Occipital lobe (tissue), 3 donors: ENCODE measurements at places on chromosomes 11 and 22. TPM values are rescaled to one million over a fixed set of nuclear protein-coding genes. Genes with fewer than 3 reads are reported as not detected.

- DNase-seq, result no peak
These were observed 17.4 kb downstream of the LRFN4 start for GRCh38 chr11:66874232-66874631.

DNA sequence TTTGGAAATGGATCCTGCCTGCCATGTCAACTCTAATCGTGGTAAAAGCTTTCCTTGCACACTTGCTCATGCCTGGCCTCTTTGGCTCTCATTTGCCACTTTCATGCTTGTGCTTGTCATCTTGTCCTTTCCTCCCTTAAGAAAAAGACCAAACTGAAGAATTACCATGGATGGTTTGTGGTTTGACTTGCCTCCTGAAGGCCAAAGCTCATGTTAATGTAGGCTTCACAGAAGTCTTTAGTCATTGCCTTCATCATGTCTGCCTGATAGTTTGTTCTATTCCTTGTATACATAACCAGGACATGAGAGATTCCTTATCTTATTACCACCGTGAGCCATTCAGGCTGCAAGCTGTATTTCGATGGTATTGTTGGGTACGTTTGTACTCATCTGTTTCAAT is 17.3 kb downstream of the TEAD1 start:
- no peak for DNase-seq

GRCh38 chr11:36409152-36409816 is 100.8 kb downstream of the TRAF6 start:
- no peak for DNase-seq

GRCh38 chr11:8340296-8340695 is 76.6 kb upstream of the LMO1 start:
- DNase-seq, result no peak

DNA sequence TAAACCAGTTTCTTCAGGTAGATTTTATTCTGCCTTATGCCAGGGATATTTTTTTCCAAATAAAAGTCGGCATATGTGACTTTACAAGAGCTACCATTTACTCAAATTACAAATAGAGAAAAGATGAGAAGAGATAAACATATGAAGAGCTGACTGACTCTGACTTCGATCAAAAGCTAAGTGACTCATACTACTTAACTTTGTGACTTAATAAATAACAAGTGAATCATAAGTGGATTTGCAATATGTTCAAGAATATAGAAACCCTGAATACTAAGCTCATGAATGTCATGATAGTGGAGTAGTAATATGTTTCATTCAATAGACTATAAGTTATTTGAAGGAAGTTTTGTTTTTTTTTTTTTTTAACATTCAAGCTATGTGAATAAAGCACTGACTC is 130.5 kb upstream of the ANO3 start:
- no peak for DNase-seq

GRCh38 chr11:45147017-45147728 is 734 bp downstream of the PRDM11 start:
- peak; percentile 91 for DNase-seq

DNA sequence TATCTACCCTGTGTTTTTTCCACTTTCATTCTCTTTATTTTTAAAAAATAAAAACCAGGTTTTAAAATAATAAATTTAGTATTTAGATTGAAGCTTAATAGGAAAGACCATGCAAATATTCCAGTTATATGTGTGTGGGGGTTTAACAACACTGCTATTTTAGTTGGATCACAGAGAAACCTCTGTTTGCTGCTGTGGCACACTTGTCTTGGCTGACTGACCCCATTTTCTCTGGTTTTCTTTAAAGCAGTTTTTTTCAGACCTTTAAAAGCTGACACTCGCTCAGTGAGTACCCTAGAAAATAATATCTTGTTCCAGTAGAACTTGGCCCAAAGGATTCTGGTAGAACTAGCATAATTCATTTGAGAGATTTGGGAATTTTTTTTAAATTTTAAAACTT is 31.6 kb downstream of the ACER3 start:
- no peak for DNase-seq

DNA sequence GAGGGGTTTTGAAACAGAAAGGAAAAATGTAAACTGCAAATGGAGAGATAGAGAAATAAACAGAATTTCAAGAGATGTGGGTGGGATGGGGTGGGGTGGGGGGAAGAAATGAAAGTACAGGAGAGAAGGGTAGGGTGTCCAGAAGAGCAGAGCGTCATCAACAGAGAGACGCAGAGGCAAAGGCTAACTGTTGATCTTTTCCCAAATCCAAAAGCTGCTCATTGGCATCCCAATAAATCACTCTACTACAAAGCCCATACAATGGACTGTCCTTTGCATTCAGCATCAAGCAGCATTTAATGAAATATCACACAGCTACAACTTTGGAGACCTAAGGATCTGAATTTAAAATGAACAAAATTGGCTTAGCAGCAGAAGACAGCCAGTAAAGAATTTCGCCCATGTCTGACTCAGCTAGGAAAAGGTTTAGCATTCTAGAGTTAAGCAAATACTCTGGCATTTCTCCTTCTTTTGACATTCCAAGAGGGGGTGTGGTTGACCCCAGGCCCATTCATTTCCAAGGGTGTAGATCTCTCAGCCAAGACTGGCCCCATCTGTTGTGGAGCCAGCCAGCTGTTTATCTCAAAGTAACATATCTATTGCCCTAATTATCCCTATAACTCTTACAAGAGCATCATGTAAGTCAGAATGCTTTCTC is 1.5 kb downstream of the RAB30 start:
- no peak for DNase-seq

DNA sequence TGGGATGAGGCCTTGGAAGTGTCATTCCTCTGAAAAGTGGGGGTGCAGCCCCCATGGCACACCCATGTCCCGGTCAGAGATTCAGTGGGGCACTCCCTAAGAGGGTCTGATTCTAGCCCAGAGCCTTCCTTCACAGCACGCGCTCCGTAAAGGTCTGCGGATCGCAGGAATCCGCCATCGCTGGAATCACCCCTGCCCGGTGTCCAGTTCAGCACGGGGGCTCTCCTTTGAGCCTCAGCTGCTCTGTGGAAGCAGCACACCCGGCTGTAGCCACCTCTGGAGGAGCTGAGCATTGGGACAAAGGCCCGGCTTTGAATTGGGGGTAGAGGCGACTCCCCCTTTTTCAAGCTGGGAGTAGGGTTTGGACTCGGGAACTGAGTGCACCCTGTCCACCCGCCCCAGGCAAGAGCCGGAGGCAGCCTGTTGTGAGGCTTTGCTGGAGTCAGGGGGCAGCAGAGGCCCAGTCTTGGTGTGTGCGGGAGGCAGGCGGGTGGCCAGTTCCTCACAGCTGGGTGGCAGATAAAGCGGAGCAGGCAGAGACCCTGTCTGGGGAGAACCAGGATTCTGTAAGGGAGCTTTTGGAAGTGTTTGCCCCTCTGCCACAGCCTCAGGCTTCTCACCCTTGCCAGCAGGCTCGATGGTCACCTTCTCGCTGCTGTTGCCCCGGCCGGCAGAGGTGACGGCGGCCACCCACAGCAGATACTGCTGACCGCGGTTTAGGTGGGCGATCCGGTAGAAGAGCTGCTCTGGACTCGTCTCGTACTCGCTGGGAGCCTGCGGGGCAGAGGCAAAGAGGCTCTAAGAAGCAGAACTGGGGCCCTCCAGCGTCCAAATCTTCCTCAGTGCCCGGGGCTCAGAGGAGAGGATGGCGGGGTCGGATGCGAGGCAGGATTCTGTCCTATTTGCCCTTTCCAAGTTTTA is 115.9 kb downstream of the CEP164 start:
- DNase-seq, result peak; percentile 50

- no peak for DNase-seq
These were observed 49.1 kb downstream of the ADAMTS8 start for GRCh38 chr11:130379276-130379675.

GRCh38 chr11:35077709-35078469 is 61.1 kb upstream of the CD44 start:
- DNase-seq, result no peak

DNA sequence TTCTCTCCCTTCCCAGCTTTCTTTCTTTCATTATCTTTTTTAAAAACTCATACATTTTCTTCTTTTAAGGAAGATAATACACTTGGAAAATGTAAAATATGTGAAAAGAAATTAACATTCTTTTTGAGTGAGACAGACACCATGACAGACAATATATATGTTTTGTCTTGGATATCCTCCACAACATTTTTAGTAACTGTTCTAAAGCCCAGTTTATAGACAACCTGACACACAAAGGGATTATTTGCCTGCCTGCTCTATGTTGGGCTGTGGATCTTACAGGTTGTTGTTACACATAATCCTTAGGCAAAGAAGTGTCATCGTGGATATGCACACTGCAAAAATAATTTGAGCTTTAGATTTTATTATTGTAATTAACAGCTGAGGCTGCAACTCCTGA is 301.4 kb upstream of the PDGFD start:
- DNase-seq, result no peak

DNA sequence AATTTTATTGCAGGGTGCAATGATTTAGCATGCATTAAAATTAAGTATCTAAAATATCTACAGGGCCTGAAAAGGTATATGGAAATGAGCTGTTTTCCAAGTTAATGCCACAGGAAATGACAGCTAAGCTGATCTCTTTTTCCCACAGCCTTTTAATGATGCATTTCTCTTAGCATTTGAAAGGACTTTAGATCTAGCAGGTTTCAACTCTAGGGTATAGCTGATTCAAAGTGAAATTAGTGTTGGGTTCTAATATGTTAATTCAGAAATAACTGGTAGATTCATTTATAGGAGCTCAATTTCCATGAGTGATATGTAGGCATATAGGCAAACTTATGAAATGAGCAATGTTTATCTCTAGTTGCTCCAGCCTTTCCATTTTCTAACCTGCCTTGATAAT is 274.2 kb downstream of the CASP12 start:
- no peak for DNase-seq

- DNase-seq, result no peak
These were observed 92.5 kb downstream of the APIP start for GRCh38 chr11:34823639-34824038.

GRCh38 chr11:126592496-126593410 is 237.3 kb downstream of the ST3GAL4 start:
- DNase-seq, result no peak

DNA sequence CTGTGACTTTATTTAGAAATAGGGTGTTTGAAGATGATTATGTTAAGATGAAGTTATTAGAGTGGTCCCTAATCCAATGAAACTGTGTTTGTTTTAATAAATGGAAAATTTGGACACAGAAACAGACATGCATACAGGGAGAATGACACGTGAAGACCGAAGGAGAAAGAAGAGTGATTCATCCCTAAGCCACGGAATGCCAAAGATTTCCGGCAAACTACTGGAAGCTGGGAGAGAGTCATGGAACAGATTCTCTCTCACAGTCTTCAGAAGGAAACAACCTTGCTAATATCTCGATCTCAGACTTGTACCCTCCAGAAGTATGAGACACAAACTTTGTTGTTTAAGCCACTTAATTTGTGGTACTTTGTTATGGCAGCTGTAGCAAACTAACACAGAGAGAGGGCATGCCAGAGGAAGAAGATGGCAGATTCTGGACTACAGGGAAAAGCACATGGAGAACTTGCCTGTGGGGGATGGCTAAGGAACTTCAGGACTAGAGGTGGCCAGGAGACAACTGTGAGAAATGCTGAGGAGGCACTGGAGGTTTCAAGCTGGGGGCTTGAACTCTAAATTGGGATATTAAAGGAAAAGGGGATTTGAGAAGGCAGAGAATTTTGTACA is 733.5 kb upstream of the CCDC90B start:
- no peak for DNase-seq

DNA sequence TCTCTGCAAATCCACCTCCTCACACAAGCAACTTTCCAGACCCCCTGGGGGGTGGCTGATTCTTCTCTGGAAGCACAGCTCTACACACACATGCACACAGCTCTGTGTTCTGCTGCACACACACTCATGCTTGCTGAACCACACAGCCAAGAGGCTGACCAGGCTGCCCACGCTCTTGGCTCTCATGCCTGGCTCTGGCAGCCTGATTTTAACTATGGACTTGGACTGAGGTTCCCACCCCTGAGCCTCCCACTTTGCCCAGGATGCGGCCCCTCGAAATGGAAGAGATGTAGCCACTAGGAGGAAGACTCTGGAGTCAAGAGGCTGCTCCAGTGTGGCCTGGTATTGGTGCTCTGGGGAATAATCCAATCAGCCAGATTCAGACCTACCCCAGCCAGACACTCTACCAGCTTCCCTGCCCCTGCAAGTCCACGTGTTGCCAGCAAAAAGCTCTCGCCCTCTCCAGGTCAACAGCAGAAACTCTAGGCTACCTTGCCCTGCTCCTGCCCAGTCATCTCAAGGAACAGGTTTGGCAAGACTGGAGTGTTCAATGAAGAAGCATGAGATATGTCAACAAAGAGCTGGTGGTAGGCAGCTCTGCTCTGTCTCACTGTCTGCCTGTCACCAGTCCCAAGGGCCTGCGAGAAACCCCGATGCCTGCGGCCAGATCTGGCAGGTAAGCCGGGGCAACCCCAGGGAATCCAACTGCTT is 8.8 kb upstream of the CASTOR1 start:
- DNase-seq, result no peak

DNA sequence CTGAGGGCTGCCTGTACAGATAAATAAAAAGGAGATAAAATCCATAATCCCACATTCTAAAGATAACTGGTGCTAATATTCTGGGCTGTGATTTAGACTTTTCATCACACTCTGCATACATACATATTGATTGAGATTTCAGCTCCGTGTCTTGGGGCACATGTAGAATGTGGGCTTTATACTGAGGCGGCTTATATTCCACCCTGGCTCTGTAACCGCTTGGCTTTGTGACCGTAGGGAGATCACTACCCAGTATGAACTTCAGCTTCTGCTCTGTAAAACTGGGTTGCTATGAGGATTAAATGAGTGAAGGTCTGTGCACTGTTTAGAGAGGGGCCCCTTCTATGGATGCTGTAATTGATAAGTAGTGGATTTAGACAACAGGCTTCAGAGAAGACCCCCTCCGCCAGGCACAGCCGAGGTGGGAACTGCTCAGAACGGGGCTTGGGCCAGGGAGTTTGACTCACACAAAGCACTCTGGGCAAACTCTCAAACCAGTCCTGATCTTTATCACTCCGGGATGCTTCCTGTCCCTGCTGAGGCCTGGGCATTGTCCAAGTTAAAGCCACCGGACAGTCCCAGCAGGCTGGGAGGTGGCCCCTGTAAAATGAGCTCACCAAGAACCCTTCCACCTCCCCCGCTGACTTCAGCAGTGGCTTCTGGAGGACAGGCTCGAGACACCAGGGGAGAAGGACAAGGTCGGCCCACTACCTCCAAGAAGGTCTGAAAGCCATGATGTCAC is 17.2 kb downstream of the KIAA1671 start:
- no peak for DNase-seq

DNA sequence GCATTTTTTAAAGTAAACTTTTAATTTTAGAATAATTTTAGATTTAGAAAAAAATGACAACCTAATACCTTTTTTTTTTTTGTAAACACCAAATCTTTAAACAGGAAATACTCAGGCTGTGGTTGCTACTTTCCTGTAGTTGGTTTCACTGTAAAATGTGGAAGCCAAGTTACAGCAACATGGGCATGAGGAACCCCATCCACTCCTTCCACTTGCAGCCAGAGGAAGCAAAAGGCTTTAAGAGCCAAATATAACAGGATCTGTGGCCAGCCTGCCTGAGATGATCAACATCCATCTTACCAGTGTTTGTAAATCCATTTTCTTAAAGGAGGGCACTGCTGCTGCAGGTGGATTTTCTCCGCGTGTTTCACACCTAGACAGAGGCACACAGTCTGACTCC is 66.2 kb downstream of the TNRC6B start:
- DNase-seq, result no peak

Gene SCUBE2
- total RNA-seq, result 4.7 TPM

Gene CCDC81
- 3.0 TPM for total RNA-seq

Gene NELL1
- total RNA-seq, result 104 TPM

Gene MPZL3
- 1.6 TPM for total RNA-seq

Gene KCNJ1
- total RNA-seq, result not detected

Gene PGA4
- total RNA-seq, result 0.31 TPM

Gene INPP5J
- 0.78 TPM for total RNA-seq

Gene PDGFD
- total RNA-seq, result 13.1 TPM

Gene TMEM191C
- 4.4 TPM for total RNA-seq

Gene PRRG4
- total RNA-seq, result 0.16 TPM

Gene CARD18
- not detected for total RNA-seq

Gene A4GALT
- 0.31 TPM for total RNA-seq
